ENCODE measurements at places on chromosomes 6 and 20.

DNA sequence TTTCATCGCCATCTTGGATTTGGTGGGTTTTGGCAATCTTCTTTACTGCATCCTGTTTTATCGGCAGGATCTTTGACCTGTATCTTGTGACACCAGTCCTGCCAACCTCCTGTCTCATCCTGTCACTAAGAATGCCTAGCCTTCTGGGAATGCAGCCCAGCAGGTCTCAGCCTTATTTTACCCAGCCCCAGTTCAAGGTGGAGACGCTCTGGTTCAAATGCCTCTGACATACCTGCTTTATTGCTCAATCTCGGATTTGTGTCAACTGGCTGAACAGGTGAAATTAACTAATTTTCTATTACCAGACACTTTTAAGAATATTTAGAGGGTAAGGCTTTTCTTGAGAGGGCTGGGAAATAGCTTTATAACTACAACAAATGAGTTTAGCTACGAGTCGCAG lies 102.5 kb downstream of the SASH1 start:
- no peak for DNase-seq

DNA sequence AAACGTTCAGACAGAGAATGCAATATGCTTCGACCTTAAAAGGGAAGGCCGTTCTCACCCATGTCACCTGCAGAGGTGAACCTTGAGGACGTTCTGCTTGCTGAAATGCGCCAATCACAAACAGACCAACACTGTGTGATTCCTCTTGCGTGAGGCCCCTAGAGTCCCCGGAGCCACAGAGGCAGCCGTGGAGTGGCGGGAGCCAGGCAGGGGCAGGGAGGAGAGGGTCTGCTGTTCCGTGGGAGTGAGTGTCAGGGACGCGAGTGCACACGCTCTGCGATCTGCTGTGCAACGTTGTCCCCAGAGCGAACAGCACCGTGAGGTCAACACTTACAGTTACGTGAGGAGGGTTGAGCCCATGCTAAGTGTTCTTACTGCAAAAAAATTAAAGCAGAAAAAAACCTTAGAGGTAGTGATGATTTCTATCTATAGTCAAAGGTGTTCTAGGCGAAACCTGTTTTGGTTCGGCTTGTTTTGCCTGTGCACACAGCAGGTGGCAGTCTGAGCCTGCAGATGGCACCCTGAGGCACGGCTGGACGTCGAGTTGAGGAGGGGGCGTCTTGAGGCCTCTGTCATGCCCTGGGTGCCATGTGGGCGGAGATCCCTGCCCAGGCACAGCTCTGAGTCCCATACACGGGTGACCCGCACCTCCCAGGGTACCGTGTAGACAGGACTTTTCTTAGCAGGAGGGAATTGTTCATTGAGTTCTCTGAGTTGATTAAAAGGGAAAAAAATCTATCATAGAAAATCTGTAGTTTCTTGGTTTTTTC lies 71.7 kb upstream of the FRMD1 start:
- DNase-seq = no peak

GRCh38 chr6:69936674-69937363 lies 70.5 kb downstream of the COL19A1 start:
- peak; percentile 36 for DNase-seq

- DNase-seq = peak; percentile 96
These were observed 111.9 kb downstream of the TBX18 start for GRCh38 chr6:84652356-84653026.

- no peak for DNase-seq
These were observed 1.2 kb downstream of the DZANK1 start for GRCh38 chr20:18465536-18466200.

DNA sequence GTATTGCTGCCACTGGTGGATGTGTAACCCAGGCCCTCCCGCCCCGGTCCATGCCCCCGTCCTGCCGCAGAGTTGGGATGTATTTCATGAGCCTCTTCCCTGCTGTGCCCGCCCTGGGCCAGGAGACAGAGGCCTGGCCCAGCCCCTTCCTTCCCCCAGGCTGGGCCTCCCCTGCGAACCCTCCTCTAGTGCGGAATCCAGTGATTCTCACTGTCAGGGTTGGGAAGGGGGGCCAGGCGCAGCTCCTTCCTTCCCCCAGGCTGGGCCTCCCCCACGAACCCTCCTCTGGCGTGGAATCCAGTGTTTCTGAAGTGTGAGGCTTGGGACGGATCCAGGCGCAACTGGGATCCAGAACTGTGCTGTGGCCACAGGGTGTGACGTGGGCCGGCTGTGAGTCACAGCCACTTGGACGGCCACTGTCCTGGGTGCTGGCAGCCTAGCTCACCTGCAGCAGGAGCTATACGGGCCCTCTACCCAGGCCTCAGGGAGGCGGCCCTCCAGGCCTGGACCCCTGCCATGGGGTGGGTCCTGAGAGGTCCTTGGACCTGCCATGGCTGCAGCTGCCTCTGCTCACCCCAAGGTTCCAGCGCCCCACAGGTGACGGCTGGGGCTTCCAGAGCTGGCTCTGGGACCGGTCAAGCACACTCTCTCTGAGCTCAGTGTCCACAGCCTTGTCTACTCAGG lies 28.3 kb downstream of the COL20A1 start:
- DNase-seq = peak; percentile 15

DNA sequence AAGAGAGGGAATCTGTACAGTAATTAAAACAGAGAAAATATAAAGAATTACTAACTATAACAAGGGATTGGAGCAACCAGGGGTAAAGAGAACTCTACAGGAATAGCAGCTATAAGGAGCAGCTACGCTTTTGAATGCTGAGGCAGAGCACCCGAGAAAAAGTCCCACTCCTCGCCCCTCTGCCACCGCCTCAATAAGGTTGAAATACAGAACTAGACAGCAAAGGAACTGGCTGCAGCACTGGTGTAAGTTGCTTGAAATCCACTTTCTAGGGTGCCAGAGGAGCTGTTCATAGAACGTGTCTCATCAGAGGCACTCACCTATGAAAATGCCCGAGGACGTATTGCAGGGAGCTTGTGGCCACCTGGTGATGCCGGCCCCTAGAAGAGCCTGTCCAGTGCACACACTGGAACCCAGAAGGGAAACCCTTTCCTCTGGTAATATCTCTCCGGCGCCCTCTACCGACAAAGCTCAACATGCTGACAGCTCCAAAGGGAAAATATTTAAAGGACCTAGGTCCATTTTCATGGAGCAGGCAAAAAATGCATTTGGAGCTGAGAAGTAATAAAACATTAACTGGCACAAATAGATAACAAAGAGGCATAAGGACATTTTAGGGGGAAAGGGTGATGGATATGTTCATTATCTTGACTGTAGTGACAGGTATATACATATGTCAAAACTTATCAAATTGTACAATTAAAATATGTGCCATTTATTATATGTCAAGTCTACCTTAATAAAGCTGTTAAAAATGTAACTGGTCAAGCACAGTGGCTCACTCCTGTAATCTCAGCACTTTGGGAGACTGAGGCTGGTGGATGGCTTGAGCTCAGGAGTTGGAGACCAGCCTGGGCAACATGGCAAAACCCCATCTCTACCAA lies 137.4 kb upstream of the HDAC2 start:
- DNase-seq = peak; percentile 76

GRCh38 chr6:157066781-157067491 lies 256.4 kb downstream of the TMEM242 start:
- no peak for DNase-seq

DNA sequence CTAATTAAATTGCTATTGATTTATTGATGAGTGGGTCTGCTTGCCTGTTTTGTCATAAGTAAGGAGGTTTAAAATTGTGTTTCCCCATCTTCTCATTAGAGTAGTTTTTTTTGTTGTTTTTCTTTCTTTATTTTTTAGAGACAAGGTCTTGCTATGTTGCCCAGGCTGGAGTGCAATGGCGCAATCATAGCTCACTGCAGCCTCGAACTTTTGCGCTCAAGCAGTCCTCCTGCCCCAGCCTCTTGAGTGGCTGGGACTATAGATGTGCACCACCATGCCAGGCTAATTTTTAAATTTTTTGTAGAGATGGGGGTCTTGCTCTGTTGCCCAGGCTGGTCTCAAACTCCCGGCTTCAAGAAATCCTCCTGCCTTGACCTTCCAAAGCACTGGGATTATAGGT lies 31.0 kb downstream of the ANKS1A start:
- no peak for DNase-seq

- no peak for DNase-seq
These were observed 2.5 kb downstream of the RNF182 start for GRCh38 chr6:13927203-13927602.

- peak; percentile 60 for DNase-seq
These were observed 115.9 kb downstream of the FYN start for GRCh38 chr6:111757342-111757741.

- no peak for DNase-seq
These were observed 97.5 kb downstream of the ERMARD start for GRCh38 chr6:169848946-169849345.

GRCh38 chr6:6439778-6440177 lies 119.3 kb upstream of the F13A1 start:
- DNase-seq = no peak

DNA sequence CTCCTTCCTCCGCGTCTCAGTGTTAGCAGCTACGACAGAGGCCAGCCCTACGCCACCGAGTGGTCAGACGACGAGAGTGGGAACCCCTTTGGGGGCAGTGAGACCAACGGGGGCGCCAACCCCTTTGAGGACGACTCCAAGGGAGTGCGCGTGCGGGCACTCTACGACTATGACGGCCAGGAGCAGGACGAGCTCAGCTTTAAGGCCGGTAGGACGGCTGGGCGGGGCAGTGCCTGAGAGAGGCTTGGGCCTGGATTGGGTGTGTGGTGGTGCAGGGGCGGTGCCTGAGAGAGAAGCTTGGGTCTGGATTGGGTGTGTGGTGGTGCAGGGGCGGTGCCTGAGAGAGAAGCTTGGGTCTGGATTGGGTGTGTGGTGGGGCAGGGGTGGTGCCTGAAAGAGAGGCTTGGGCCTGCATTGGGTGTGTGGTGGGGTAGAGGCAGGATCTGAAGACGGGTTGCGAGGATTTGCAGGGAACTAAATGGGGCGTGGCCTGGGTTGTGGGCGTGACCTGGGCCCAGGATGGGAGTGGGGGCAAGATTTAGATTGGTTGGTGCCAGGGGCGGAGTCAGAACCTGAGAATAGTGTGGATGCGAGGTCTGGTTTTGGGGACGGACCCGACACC lies 24.4 kb downstream of the SPDEF start:
- DNase-seq = peak; percentile 78

- DNase-seq = no peak
These were observed 8.5 kb upstream of the SPAG4 start for GRCh38 chr20:35607003-35607735.

DNA sequence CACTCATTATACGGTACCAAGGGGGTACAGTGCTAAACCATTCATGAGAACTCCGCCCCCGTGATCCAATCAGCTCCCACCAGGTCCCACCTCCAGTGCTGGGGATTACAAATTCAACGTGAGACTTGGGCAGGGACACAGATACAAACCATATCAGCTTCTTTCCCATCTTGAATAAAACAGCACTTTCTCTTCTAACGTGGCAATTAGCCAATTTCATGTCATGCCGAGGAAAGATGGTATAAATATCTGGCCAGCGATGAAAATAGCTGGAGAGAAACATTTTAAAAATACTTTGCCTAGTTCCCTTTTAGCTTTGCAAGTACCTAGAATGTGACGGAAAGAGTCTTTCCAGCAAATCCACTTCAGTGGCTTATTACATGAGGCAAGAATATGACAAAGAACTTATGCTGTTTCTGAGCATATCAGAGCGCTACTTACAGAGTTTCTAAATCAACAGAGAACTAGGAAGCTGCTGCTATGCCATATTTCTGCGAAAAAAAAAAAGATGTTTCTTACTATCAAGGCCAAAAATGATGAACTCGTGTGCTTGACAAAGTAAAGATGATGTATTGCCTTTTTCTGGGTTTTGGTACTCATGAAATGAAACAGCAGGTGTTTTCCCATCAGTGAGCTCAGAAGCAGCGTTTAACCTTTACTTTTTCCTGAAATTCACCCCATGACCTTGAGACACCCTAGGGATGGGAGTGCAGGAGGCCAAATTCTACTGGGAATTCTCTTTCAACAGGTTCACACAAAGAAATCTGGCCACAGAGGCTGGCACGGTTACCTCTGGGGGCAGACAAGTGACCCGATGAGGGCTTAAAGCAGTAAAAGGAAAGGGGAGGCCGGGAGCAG lies 37.9 kb downstream of the AGPAT4 start:
- DNase-seq = no peak

GRCh38 chr6:150133686-150134085 lies 9.2 kb upstream of the PPP1R14C start:
- no peak for DNase-seq

GRCh38 chr6:132937466-132937906 lies 123.1 kb downstream of the RPS12 start:
- DNase-seq = peak; percentile 14

DNA sequence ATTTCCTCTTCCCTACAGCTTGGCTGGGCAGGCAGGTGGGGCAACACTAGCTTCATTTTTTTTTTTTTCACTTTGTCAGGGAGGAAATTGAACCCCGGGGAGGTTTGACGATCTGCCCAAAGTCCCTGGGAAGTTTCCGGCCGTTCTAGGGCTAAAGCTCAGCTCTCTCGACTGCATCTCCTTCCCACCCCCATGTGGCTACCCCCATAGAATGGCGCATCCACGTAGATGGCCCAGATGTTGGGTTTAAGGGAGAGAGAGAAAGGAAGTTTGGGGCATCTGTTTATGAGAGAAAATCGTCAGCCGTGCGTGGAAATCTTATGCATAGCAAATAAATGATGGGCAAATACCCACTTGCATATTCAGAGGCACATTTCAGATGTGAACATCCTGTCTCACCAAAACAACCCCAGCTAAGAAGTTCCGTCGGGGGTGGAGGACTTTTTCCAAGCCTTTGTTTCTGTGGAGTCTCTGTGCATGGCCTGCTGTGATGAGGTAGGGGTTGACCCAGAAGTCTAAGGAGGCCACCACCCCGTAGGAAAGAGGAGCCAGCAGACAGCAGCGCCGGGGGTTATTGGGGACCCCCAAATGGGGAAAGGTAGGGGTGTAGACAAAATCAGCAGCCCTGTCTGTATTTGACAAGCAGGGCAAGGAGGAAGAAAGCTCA lies 40.5 kb upstream of the ZNF831 start:
- no peak for DNase-seq

- DNase-seq = no peak
These were observed 32.6 kb upstream of the MPC1 start for GRCh38 chr6:166415306-166415705.

DNA sequence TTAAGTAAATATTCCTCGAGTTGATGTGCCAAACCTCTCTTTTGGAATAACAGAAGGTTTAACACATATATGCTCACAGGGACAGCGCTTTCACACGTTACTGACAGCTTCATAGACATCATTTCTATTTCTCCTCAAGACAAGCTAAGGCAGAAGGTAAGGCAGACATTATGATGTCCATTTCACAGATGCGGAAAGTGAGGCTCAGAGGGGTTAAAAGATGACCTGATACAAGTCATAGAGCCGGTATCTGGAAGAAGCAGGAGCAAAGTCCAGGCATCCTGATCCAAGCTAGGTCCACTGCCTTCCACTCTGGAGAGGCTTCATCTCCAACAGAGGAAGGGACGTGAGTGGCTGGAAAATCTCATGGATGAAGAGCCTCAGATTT lies 86.7 kb downstream of the FOXC1 start:
- DNase-seq = no peak

- DNase-seq = peak; percentile 73
These were observed 148.3 kb upstream of the RPS6KA2 start for GRCh38 chr6:166775180-166775922.

DNA sequence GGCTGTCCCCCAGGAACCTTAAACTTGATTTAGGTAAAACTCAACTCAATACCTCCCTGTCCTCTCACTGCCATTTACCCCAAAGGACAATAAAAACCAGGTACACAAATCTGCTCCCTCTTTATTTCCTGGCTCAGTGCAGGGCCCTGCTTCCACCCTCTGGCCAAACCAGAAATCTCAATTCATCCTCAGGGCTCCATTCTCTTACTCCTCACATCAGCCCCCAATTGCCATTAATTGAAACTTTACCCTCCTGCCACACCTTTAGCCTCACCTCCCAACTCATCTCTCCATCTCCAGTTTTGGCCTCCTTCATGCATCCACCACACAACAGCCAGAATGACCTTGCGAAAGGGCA lies 10.5 kb downstream of the ZBTB2 start:
- DNase-seq = no peak
